ENCODE measurements at places on chromosomes 1 and 21.

DNA sequence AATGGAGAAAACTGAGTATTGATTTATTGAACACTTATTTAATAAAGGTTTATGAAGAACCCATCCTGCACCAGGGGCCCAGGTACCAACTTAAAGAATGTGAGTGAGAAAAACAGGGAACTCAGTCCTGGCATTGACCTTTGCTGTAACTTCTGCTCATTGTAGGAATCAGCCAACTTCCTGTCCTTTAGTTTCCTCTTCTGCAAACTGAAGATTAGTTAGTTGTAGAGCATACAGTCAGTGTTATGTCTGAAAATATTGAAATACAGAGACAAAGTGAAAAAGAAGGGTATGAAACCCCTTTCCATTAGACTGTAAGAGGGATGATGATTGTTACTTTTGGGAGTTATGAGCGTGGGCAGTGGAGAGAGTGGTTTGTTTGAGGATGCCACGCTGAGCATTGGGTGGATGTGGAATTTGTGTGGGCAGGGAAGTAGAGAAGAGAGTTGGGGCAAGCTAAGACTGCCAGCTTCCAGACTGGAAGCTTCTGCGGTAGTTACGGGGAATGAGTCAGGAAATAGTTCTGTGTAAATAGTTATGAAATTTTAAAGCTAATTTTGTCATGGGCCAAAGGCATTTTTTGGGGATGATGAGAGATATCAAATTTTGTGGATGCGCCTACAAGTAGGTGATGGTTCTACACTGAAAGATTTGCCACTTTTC lies 89.2 kb downstream of the GPR88 start:
- no peak for DNase-seq

DNA sequence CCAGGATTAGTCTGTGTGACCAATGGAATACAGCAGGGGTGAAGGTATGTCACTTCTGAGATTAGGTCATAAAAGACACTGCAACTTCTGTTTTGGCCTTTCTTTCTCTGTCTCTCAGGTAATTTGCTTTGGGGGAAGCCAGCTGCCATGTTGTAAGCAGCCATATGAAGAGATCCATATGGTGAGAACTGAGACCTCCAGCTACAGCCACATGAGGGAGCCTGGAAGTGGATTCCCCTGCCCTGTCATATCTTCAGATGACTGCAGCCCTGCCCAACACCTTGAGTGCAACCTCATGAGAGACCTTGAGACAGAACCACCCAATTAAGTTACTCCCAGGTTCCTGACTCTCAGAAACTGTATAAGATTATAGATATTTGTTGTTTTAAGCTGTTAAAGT lies 70.1 kb upstream of the ESRRG start:
- DNase-seq: no peak

GRCh38 chr1:17719874-17720273 lies 35.3 kb upstream of the ACTL8 start:
- DNase-seq: no peak

DNA sequence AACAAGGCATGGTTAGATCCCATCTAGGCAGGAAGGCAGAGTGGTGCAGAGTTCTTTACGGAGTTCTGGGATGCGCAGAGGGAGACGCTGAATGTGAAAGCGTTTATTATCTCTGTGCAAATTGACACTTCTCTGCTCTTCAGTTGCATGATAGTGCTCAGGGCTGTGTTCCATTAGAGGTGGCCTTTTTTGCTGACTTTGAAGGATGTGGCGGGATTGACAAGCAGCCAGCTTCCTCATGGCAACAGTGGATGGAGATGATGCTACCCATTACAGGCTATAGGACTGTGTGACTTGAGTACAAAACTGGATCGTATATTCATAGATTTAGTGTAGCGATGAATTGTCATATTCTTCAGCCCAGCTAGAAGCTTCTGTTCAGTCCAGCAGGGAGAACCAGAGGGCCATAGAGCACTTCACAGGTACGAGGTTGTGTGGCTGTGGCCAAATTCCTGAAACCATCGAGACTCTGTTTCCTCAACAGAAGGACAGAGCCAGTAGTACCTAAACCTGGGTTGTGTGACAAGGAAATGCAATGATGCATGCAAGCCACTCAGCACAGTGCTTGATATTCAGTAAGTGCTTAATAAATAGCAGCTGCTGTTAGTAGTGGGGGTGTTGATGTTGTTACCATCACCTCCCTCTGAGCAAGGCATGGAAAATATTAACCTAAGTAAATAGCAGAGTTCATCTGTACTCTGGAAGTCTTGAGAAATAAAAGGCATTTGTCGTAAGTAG lies 430.0 kb upstream of the KAZN start:
- no peak for DNase-seq

DNA sequence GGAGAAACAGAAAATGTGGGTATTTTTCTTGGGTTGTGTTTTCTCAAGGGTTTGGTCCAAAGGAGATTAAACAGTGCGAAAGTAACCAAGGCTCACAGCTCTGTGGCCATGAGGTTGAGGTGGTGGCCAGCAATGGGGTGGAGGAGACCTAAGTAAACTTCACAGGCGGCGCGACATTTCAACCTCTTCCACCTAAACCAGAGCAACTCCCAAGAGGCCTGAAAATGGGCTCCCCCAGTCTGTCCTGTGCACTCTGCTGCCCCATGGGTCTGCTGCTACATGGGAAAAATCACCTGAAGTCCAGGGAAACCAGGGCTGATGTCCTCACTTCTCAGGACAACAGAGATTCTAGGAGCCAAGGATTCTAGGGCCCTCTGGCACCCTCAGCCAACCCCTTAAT lies 12.4 kb downstream of the CELF3 start:
- DNase-seq: no peak

- DNase-seq: no peak
Observed at GRCh38 chr21:34200288-34200905, 127.0 kb downstream of the MRPS6 start.

DNA sequence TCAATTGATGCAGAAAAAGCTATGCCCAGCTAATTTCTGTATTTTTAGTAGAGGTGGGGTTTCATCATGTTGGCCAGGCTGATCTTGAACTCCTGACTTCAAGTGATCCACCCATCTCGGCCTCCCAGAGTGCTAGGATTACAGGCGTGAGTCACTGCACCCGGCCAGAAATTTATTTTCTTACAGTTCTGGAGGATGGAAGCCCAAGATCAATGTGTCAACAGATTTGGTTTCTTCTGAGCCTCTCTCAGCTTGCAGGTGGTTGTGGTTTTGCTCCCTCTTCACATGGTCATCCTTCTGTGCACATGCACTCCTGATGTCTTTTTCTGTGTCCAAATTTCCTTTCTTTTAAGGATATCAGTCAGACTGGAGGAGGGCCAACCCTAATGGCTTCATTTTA lies 35.6 kb downstream of the SHCBP1L start:
- no peak for DNase-seq

DNA sequence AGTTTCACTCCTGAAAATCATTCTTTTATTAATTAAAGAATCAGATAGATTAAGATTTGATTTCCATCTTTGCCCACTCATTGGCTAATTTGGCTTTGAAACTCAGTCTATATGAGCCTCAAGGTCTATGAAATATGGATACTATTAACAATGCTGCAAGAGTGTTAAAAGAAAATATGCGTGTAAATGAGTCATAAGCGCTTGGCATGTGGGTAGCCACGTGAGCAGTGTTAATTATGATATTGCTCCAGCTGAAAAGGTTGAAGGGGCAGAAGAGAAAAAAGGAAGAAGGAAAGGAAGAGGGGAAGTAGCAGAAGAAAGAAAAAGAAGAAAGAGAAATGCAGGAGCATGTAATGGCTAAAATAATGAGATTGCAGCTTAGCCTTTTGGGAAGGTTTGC lies 151.4 kb downstream of the CHRM3 start:
- no peak for DNase-seq

DNA sequence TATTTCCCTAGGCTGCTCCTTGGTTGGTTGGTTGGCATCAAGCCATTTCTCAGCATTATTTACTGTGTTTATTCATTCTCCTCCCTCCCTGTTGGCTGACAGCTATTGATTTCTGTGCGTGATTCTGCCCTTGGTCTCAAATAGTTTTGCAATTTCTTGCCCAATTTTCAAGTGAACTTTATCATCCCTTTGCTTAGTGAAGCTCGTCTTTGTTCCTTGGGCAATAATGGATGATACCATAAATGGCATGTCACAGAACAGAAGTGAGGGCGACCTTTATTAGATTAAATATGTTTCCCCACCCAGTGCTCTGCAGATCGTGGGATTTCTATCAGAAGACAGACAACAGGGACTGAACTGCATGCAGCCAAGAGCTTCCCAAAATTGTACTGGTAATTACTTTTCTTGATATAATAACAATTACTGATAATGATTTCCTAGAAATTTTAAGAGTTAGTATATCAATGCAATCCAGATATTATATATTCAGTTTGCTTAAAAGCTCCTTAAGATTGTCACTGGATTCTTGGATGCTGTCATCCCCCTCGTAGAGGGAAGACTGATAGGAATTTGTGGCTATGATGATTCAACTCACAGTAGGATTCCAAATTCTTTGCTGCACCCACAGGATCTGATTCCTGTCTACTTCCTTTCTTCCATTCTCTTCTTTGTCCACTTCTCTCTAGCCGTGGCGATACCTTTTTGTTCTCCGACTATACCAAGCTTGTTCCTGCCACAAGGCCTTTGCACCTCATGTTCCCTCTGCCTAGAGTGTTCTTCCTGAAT lies 122.1 kb upstream of the KAZN start:
- no peak for DNase-seq

Data from GM12864 (cell line).